ENCODE measurements at places on chromosomes 13 and 19.
A peak's percentile ranks its signal among the peaks of the same experiment; 100 is the strongest.

- DNase-seq = no peak
Measured at GRCh38 chr19:38720559-38721236, 23.6 kb downstream of the CAPN12 start.

DNA sequence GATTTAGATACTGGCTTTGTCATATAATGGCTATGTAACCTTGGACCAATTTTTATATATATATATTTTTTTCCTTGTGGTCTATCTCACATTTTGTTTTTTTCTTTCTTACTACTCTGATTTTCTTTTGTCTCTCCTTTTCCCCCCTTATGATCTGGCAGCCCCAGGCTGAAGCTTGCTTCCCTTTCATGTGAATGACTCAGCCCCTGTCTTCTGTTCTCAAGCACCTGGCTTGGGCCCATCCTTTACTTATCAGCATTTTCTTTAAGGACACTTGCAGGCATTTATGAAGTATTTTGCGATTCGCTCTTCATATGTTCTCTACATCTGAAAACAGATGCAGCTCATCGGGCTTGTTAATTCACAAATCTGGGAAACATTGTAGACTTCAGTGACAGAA, 163.6 kb downstream of the SPRY2 start:
- no peak for DNase-seq

DNA sequence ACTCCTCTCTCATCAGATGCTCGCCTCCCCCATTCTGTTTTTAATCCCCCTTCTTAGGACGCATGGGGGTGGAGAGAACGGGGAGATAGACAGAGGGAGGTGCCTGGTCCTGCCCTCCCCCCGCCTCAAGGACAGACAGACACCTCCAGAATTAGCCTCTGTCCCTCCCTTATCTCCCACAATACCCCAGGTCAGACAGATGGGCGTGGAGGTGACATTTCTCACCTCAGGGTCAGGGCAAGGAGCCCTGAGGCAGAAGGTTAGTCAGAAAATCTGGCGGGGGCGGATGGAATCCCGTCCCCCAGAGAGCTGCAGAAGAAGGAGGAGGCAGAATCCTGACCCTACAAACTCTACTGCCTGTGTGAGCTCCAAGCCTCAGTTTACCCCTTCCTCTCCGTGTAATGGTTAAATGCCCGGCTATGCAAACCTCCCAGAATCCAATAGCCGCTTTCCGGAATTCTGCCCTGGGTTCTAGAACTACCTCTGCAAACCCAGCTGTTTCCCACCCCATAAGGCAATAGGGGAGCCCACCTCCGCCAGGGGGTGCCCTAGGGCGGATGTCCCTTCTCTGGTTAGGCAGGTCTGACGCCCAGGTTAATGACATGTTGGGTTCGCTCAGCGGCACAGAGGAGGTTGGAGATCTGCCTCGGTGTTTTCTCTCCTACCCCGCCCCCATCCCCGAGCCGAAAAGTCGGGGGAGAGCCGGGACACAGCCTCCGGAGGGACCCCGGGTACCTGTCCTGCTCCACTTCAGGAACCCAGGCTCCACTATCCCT, 900 bp downstream of the PPP1R13L start:
- DNase-seq = peak; percentile 54

GRCh38 chr19:5228490-5228889, 112.1 kb downstream of the PTPRS start:
- no peak for DNase-seq

DNA sequence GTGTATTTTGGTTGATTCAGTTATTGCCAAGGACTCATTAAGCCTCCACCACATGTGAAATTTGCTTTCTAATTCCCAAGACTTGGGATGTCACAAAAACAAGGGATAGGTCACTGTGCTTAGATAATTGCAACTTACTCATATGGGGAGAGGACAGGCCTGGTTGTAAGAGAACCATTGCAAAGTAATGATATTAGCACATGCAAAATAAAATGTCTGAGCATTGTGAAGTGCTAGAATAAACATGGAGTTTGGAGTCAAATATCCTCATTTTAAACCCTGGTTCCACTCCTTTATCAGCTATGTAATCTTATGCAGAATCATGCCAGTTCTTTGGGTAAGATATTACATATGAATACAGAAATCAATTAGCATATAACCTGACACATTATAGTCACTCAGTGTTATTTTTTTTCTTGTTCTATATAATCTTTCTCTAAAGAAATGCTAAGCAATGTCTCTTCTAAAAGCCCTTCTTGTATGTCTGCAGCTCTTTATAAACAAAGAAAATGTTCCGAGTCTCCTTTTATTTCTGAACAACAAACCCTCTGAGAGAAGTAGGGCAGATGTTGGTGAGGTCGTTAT, 5.5 kb downstream of the CBY2 start:
- DNase-seq = no peak

GRCh38 chr13:109271061-109271460, 515.3 kb downstream of the IRS2 start:
- no peak for DNase-seq

DNA sequence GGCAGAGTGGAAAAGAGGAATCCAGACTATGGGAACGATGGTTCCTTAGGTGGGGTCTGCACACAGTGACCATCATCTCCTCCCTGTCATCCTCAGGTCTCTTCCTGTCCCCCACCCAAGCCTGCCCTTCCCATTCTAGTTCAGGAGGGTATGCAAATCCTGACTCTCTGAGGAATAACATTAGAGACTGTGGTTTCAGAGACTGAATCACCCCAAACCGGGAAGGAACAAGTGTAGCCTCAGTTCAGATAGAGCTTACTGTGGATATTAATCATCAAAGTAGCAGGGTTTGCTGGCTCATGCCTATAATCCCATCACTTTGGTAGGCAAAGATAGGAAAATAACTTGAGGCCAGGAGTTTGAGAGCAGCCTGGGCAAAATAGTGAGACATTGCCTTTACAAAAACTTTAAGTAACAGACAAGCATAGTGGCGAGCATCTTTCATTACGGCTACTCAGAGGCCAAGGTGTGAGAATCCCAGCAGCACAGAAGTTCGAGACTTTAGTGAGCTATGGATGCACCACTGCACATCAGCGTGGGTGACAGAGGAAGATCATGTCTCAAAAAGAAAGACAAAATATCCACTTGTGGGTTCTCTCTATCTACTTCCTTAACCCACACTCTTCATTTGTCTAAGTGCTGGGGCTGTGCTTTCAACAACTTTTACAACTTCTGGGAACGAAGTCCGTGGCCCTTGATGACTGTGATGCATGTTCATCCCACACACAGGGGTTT, 19.3 kb upstream of the LGALS13 start:
- no peak for DNase-seq

GRCh38 chr13:76049376-76049746, 413.2 kb downstream of the LMO7 start:
- DNase-seq = no peak

DNA sequence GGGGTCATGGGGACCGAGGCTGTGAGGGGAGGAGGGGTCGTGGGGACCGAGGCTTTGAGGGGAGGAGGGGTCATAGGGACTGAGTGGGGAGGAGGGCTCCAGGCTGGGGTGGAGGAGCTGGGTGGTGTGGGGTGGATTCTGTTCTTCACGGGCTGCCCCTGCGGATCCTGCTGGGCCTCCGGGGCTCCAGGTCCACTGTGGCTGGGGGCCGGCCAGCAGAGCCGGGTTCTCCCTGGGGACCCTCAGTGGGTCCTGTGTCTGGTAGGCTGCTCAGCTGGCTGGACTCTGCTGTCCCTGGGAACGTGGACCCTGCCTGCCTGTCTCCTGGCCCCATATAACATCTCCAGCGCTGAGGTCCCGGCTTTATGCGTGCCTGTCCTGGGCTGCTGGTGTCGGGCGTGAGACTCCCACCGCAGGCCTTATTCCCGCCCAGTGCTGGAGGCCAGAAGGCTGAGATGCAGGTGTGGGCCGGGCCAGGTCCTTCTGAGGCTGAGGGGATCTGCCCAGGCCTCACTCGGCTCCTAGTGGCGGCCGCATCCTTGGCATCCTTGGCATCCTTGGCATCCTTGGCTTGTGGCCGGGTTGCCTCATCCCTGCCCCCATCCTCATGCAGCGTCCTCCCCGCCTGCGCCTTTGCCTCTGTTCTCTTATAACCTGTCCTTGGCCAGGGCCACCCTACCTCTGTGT, 19.8 kb upstream of the GNA15 start:
- no peak for DNase-seq

GRCh38 chr19:48443256-48443655, 2.5 kb upstream of the GRWD1 start:
- DNase-seq = no peak

DNA sequence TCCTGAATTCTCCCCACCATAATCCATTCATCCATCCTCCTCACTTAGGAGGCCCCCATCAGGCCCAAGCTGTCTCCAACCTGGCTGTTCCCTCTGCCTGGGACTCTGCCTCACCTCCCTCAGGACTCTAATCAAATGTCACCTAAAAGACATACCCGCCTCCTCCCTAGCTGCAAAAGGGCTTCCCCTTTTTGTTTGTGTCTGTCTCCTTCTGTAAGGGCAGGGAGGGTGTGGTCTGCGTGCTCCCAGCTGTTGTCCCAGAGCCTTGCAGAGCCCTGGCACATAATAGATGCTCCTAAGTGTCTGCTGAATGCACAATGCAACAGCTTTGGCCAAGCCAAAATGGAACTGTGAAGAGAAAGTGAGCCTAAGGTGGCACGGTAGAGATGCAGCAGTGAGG, 4.4 kb downstream of the TRIR start:
- no peak for DNase-seq

- DNase-seq = no peak
Measured at GRCh38 chr19:10363789-10364281, 16.5 kb downstream of the TYK2 start.

DNA sequence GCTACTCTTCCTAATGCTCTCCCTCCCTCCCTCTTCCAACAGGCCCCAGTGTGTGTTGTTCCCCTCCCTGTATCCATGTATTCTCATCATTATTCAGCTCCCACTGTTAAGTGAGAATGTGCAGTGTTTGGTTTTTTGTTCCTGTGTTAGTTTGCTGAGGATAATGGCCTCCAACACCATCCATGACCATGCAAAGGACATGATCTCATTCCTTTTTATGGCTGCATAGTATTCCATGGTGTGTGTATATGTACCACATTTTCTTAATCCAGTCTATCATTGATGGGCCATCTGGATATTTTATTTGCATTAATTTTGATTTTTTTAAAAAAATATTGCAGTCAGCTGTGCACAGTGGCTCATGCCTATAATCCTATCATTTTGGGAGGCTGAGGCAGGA, 15.8 kb upstream of the ZNRF4 start:
- no peak for DNase-seq

DNA sequence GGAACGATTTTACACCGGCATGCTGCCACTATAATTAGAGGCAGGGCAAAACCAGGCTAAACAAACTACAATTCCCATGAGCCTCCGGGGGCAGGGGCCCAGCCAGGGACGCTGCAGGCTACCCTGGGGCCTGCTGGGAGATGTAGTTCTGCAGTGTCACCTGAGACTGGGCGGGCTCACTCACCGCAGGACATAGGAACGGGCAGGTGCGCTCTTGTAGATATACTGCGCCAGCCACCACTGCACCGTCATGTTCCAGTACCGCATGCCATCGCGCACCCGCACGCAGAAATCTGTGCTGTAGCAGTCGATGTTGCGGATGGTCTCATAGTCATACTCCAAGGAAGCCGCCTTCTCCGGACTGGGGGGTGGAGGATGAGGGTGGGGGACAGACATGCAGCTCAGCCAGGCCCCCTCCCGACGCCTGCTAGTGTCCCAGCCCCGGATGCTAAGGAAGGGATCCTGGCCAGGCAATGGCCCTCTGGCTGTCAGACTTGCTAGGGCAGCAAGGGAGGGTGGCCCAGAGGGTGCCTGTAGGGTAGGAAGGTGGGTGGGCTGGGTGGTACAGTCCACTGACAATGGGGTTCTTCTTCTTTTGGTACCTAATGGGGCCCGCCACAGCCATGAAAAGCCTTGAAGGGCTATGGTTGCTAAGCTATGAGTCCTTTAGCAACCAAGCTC, 5.8 kb upstream of the TMC4 start:
- DNase-seq = no peak

DNA sequence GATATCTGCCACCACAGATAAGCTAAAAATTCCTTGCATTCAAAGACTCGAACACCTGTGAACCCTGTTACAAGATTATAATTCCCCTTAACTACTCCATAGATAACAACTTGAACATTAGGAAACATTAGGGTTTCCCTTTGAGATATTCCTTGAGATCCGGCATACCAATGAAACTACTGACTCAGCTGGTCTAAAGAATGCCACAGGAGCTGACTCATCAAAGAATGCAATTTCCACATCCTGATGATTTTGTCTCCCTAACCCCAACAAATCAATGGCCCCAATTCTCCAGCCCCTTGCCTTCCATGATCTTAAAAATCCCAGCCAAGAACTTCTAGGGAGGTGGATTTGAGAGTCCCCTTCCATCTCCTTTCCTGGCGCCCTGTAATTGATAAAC, 35.6 kb upstream of the ZNF599 start:
- DNase-seq = no peak

GRCh38 chr13:50585674-50586413, 257.6 kb downstream of the DLEU7 start:
- no peak for DNase-seq

- DNase-seq = no peak
Measured at GRCh38 chr13:23384111-23384510, 49.4 kb downstream of the SACS start.

GRCh38 chr13:102678339-102679107, 16.3 kb downstream of the METTL21C start:
- DNase-seq = no peak

- DNase-seq = no peak
Measured at GRCh38 chr13:34076319-34076718, 258.4 kb downstream of the RFC3 start.

DNA sequence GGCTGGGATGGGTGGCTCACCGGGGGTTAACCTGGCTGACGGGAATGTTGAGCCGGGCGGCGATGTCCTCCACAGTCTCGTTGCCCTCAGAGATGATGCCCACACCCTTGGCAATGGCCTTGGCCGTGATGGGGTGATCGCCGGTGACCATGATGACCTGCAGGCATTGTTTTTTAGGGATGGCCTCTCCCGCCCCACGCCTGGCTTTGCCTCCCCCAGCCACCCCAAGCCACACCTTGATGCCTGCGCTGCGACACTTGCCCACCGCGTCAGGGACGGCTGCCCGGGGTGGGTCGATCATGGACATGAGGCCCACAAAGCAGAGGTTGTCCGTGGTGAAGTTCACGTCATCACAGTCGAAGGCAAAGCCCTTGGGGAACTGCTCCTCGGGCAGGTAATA, 16.1 kb downstream of the ATP1A3 start:
- no peak for DNase-seq

- DNase-seq = peak; percentile 71
Measured at GRCh38 chr19:50333235-50333736, 4.1 kb upstream of the KCNC3 start.

- no peak for DNase-seq
Measured at GRCh38 chr19:2026770-2027169, 11.3 kb upstream of the BTBD2 start.

DNA sequence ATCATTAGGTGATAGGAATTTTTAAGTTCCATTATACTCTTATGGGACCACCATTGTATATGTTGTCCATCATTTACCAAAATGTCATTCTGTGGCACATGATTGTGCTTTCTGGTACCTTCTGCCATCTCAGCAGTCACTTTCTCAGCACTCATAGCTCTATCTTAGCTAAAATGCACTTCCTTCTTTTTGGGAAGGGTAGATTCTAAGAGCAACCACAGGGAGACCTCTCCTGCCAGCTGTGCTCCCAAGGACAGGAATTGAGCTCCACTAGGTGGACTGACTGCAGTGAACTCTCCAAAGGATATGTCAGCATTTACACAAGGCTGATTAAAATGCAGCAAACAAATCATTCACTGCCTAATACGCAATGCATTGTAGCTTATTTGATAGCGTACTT, 91.8 kb upstream of the OBI1 start:
- DNase-seq = no peak

All from T-helper 9 cell (primary cell).